ENCODE measurements at places on chromosomes 4 and X.

GRCh38 chrX:48493890-48494364 is 14.9 kb upstream of the PORCN start:
- no peak for DNase-seq

DNA sequence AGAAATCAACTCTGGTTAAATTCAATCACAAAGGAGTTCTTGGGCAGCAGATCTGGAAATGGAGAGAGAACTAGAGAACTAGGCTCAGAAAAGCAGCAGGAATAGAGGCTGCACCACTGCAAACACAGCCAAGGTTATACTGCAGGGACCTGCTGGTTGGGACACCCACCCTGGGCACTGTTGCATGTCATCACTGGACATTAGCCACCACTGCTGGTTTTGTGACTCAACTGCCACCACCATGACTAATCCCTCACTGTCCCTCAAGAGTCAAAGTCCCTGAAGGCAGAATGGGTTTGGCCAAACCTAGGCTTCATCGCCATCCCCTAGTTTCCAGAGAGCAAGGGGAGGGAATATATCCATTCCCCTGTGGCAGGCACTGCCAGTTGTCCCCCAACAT is 38.1 kb upstream of the IRAK1 start:
- DNase-seq = no peak

GRCh38 chr4:182884040-182884439 is 33.1 kb downstream of the DCTD start:
- DNase-seq = no peak

- DNase-seq = no peak
These were observed 13.2 kb downstream of the AFF2 start for GRCh38 chrX:148513661-148514060.

- DNase-seq = no peak
These were observed 150.8 kb upstream of the ARHGEF9 start for GRCh38 chrX:63935835-63936234.

DNA sequence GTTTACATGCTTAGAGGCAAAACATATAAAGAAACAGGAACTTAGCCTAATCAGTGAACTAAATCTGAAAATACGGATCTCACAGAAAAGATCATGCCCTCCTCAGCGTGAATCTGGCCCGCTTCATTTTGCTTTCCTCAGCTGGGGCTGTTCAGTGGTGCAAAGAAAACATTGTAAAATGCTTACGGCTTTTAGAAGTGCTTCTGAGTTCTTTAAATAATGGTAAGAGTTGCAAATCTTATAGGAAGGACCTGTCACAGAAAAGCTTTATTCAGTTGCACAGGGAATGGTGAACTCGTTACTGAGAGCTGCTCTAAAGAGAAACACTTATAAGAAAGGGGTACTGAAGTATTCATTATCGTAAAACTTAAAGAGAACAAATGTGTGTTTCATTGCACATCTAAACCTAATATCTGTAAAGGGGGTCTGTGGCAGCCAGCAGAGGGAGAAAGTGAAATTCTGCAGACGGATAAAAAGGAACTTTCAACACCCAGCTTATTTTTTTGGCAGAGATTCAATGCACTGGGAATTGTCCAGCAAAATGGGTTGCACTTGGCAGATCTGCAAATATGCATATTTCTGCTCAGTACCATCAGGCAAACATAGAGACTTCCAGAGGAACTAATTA is 139.2 kb upstream of the ANK2 start:
- DNase-seq = no peak

GRCh38 chr4:80206521-80207171 is 9.3 kb downstream of the PRDM8 start:
- no peak for DNase-seq

DNA sequence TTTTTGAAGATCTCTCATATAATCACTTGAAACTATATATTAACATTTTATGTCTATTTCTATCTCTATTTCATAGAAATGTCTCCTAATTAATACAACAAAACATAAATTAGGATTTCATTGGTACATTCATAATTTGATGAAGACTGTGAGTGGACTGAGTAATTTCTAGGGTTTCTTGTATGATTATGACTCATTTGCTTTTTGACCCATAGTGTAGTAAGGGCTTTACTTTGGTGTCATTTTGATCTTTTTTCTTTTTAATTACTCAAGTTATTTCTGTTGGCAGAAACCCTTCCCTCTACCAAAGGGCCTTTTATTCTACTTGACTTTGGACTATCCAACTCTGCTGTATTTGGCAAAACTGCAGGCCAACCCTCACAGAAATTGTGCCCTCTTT is 207.9 kb upstream of the MAGEB16 start:
- DNase-seq = no peak

All from stimulated activated CD4-positive, alpha-beta T cell treated with anti-CD3 and anti-CD28 coated beads, Interleukin-15, amount 100 ng/mL, for 1 hour (primary cell).